Articular chondrocyte of knee joint (primary cell): ENCODE measurements at places on chromosomes 1 and 21. TPM values are rescaled to one million over a fixed set of nuclear protein-coding genes. Genes with fewer than 3 reads are reported as not detected.

CHODL gene
- 0.11 TPM in 1 of 2 replicates, not detected in the other for total RNA-seq

AMY2A gene
- not detected in 2 replicates for total RNA-seq

FTCD gene
- total RNA-seq: 0.11 TPM in 1 of 2 replicates, not detected in the other

GNAT2 gene
- total RNA-seq: 0.13 and 0.22 TPM in 2 replicates

SPRR2E gene
- not detected in 2 replicates for total RNA-seq
